ENCODE measurements at places on chromosomes 1 and 21.

GRCh38 chr1:41743366-41743765 lies 175.4 kb downstream of the HIVEP3 start:
- no peak for DNase-seq

GRCh38 chr1:165313903-165314302 lies 42.6 kb downstream of the LMX1A start:
- no peak for DNase-seq

GRCh38 chr1:11350265-11350664 lies 77.3 kb downstream of the UBIAD1 start:
- no peak for DNase-seq

- no peak for DNase-seq
Observed at GRCh38 chr1:213852107-213852506, 135.7 kb upstream of the PROX1 start.

DNA sequence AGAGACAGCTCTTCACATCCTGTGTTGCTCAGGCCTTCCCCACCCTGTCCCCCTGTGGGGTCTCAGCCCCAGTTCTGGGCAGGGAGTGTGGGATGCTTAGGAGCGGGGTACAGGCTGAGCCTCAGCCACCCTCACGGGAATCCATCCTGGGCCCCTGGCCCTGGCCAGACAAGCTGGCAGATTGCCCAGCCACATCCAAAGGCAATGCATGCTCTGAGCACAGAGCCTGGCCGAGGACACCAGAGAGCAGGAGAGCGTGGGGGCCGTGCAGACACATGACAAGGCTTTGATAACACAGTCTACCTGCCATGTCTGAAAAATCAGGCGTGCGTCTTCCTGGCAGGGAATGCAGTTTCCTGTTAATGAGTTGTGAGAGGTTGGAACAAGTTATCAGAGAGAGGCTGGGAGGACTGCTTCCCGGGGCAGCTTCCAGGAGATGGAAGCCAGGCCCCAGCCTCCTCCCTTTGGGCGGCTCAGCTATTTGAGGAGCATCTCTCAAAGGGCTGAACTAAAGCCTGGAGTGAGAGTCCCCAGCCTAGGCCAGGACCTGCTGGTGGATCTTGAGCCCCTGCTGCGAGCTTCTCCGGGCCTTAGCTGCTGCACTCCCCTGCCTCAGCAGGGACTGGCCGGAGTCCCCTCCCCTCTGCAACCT lies 72.2 kb upstream of the SELENON start:
- DNase-seq: no peak

DNA sequence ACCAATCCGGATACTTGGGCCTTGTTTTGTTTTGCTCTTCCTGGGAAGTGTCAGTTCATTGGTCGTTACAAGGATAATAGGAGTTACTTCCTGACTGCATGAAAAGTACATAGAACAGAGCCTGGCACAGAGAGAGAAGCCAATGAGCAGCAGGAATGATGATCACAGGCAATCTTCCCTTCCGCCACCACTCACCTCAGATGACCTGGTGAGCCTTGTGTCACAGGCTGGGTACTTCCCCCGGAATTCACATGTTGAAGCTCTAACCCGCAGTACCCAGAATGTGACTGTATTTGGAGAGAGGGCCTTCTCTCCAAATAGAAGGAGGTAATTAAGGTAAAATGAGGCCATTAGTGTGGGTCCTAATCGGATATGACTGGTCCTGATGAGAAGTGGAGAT lies 18.8 kb upstream of the GPR137B start:
- no peak for DNase-seq

- DNase-seq: no peak
Observed at GRCh38 chr21:14487490-14488432, 58.4 kb downstream of the SAMSN1 start.

- no peak for DNase-seq
Observed at GRCh38 chr1:117857418-117857817, 72.0 kb downstream of the GDAP2 start.

- no peak for DNase-seq
Observed at GRCh38 chr1:7236844-7237515, 451.7 kb downstream of the CAMTA1 start.

GRCh38 chr1:161676441-161676840 lies 13.5 kb downstream of the FCGR2B start:
- no peak for DNase-seq

- no peak for DNase-seq
Observed at GRCh38 chr1:156815961-156816422, 656 bp downstream of the SH2D2A start.

GRCh38 chr1:31792541-31792940 lies 23.3 kb downstream of the SPOCD1 start:
- no peak for DNase-seq

DNA sequence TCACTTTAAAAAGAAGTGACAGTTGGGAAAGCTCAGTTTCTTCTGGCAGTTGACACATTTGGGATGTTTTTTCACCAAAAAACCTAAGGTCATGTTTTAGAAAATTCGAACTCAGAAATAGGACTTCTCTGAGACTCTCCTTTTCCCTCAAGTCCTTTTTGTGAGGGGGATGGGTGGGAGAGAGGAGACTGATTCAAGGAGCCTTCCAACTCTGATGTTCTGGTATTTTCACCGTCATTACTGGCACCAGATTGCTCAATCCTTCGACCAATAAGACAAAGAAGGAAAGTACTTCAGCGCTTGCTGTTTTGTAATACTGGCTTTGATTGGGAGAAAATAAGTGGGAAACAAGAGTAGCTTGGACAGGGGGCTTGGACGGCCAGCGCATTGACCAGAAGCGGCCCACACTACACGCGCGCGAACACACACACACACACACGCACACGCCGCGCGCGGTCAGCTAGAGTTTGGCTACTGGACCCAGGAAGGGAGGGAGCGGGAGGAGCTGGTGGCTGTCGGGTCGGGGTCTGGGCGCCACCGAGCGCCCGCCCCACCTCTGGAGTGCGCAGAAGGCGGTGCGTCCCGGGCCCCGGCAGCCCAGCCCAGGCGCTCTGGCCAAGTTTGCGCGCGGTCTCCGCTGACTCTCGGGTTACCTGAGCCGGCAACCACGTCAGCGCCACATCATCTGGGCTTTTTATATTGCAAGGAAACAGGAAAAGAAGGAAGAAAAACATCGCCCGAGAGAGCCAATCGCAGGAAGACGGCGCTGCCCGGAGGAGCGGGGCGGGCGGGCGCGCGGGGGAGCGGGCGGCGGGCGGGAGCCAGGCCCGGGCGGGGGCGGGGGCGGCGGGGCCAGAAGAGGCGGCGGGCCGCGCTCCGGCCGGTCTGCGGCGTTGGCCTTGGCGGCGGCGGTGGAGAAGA lies at the start of gene KCNK1:
TSS of gene KCNK1 (plus strand) at position 855 of the 921 bp plus-strand sequence. CDS start at position 921, 66 bp downstream.
- no peak for DNase-seq

- DNase-seq: no peak
Observed at GRCh38 chr1:178723546-178723945, 1.5 kb upstream of the RALGPS2 start.

DNA sequence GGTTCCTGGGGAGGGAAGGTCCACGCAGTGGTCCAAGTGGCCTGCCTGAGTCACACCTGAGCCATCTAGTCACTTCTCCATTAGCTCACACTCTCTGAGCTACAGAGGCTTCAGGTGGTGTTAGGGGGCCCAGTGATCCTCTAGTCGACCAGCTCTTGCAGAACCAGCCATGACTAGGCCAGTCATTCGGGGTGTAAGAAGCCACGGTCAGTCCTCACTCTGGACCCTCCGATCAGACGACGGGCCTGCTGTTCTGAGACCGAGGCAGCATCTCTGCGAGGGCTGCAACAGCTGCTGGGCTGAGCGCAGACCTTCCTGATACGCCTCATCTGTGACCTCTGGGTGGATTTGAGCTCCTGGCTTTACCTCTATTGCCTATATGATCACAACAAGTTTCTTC lies 68.8 kb downstream of the RIPK4 start:
- DNase-seq: no peak

DNA sequence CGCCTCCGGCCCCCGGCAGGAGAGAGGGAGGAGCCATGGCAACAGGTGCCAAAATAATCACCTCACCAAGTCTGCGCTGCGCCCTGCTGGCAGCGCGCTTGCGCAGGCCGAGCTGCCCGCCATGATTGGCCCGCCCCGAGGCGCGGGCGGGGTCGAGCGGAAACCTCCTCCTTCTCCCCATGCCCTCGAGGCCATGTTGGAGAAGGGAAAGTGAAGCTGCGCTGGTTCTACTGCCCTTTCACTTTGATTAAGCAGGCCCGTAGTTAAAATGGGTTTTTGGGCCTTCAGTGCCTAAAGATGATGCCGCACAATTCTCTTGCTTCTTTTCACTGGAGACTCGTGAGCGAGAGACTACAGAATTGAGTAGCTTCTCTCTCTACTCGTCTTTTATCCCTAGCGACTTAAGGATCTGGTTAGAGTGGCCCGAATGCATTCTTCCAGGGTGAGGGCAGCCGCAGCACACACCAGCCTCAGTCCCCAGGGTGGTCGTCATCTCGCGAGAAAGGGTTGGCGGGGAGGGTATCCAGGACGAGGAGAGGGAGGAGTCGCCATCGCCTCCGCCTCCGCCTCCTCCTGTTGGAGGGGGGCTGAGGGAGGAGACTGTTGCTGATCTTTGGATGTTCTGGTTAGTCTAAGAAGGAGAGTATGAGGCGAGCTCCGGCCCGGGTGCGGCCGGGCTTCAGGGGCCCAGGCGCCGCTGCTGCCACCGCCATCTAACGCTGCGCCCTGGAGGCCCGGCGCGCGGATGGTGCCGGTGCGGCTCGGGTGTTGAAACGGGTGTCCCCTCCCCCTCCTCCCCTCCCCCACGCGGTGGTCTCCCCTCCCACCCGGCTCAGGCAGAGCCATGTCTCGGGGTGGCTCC lies at the start of gene DCAF6:
TSS of gene DCAF6 (plus strand) at position 616 of the 862 bp plus-strand sequence. CDS start at position 845, 229 bp downstream.
- DNase-seq: peak; percentile 97

DNA sequence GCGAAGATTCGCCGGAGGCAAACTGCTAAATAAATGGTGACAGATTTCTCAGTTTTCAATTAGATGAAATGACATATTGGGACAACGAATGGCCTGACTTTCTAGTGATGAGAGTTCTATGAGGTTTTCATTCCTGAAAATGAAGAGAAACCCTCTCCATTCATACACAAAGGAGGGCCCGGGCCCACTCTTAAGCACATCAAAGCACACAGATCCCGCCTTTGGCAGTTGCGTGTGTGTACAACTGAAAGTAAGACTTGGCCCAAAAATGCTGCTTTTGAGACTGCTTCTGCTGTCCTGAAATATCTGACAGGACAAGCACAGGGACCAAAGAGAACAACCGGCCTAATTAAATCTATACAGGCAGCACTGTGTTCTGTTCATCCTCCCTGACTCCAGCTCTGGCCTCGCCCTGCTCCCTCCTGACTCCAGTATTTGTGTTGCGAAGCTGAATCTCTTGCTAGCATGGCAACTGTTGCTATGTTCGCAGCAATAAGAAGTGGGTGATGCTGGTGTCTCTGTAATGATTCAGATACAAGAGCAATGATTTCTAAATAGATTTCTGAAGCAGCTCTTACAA lies 7.4 kb downstream of the LRRC53 start:
- peak; percentile 87 for DNase-seq

DNA sequence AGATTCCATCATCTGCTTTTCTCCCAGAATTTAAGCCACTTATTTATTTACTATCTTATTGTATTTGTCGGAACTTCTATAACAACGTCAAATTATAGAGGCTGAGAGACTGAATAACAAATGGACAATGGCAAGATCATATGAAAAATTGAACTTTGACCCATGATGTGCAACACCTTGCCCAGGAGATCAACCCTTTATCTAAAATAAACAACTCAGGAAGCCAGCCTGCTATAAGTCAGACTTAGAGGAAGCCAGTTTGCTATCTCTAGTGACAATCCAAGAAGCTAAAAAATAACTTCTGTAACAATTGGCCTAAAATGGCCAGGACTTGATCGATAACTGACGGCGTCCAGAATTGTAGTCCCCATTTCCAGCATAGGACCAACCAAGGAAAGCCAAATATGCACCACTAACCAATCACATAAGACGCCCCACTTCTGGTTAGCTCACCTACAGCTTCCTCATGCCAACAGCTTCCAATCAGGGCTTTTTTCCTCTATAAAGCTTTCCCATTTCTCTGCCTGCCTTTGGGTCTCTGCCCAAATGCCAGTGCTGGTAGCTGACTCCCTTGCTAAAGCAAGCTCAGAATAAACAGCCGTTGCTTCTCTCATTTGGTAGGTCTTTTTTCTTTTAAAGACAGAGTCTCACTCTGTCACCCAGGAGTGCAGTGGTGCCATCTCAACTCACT lies 28.5 kb downstream of the ANP32E start:
- no peak for DNase-seq

DNA sequence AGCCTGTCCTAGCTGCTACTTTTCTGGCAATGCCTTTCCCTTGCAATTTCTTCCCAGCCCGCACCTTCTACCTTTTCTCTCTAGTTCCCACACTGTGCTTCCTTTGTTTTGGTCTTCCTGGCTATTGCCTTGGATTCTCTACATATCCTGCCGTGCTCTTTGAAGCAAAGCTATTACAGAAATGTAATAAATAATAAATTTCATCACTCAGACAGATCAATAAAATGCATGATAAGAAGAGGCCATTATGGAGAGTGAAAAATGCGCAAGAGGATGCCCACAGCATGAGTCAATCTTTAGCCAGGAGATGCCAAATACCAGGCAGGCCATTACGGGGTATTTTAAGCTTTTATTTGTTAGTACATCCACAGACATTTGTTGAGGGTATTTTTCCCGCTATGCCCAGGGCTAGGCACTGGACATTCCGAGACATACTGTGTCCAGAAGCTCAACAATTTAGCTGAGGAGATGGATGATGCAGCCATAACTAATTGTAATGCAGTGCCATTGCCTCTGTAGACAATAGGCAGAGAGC lies 163.6 kb downstream of the ST6GALNAC3 start:
- no peak for DNase-seq

- no peak for DNase-seq
Observed at GRCh38 chr1:233251201-233251720, 44.3 kb downstream of the PCNX2 start.

GRCh38 chr1:78726686-78727085 lies 77.1 kb downstream of the IFI44 start:
- DNase-seq: no peak

DNA sequence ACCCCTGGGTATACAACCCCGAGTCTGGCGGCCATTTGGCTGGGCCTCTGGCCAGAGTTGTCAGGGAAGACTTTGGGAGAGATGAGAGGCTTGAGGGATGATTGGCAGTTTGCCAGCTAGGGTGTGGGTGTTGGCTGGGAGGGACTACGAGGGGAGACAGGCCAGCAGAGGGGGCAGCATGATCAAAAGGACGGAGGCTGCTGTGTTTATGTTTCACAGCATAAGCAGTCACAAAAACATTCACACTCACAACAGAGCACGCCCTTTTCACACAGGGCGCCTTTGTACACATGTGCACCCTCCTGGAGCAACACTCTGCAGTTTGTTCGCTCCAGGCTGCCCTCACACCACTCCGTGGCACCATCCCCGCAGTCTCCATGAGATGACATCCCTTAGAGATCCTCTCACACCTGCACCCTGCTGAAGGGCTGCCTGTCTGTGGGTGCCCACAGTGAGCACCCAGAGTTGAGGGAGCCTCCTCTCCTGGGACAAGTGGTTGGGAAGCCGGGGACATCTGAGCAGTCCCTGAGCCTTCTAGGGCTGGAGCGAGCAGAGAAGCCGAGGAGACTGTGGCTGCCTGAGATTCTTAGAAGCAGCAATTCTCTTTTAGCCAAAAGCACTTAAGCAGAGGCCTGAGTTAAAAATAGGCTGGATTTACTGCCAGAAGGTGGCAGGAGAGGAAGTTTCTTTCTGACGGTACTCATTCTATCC lies 15.4 kb downstream of the EFNA3 start:
- no peak for DNase-seq
